ENCODE measurements at places on chromosomes 2 and 18. TPM values are rescaled to one million over a fixed set of nuclear protein-coding genes. Genes with fewer than 3 reads are reported as not detected.

The MCFD2 gene
- total RNA-seq: 55.1 TPM

DNA sequence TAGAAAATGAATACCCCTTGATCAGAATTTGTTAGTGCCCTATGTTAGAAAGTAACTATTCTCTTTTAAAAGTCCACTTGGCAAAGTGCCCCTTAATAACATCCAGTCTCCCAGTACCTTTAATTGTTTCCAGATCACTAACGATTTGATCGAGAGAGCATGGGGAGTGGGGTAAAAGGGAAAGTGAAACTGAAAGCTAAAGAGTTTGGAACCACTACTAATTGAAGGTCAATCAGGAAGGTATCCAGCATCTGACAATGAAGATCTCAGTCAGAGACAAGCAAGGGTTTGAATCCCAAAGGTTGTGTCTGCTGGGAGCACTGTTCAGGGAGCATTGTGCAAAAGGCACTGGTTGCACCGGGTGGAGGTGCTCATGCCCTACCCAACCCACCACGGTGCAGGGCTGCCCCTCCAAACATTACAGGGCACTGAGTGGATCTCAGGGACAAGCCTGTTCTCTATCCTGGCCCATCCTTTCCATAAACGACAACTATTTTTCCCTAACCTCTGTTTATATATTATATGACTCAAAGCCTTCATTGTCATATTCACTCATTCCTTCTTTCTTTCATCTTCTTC lies 14.6 kb upstream of the RIT2 start:
- no peak for DNase-seq

GRCh38 chr18:13915995-13916431 lies 677 bp upstream of the MC2R start:
- no peak for DNase-seq

DNA sequence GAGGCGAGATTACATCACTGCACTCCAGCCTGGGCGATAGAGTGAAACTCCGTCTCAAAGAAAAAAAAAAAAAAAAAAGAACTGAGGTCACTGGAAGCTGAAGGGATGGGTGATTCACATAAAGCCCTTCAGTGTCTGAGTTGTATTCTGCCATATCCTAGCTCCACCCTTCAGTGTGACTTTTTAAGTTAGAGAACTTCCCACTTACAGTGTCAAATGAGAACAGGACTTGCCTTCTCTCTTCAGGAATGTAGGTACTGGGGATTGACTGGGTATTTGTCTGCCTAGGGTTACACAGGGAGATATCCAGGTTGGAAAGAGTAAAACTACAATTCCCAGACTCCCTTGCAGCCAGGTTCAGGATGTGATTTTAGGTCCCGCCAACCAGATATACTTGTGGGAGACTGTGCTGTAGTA lies 37.9 kb downstream of the EHD3 start:
- DNase-seq: no peak

DNA sequence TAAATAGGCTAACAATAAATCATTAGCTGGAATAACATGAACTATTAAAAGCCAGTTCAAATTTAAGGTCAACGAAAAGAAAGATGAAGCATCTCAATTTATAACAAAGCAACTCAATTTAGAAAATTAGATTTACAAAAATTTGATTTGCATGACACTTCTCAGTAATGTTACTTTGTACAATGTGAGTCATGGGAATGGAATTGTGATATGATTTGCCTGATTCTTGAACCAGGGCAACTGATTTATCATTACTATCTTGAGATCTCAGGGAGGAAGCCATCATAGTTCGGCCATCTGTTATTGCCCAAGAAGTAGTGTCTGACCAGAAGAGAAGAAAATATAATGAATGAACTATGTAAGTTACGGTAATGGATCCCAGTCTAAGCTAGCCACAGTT lies 193.1 kb downstream of the RIT2 start:
- DNase-seq: no peak

The NXPH2 gene
- not detected for total RNA-seq

GRCh38 chr2:161578998-161579397 lies 45.2 kb upstream of the SLC4A10 start:
- no peak for DNase-seq

DNA sequence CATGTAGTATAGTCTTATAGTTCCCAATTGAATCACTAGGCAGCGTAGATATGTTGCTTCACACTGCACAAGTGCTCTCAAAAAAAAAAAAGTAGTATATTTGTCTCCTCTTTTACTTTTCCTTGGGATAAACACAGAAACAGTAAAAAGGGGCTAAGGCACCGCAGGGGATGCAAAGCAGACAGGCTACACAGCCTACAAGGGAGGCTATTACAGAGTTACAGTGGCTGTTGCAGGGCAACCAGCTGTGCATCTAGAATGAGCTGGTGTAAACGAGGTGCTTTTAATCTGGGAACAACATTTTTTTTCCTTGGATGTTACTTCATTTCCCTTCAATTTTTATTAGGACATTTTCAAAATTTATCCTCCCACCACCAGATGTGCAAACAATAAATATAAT lies 1934.7 kb upstream of the CELF4 start:
- no peak for DNase-seq

- no peak for DNase-seq
Observed at GRCh38 chr18:76134628-76135027, 360.4 kb downstream of the ZNF516 start.

GRCh38 chr2:233384015-233384414 lies 29.7 kb downstream of the DGKD start:
- no peak for DNase-seq

GRCh38 chr18:58325494-58325893 lies 281.5 kb downstream of the NEDD4L start:
- DNase-seq: no peak
